ENCODE measurements at places on chromosomes 16 and 17.

DNA sequence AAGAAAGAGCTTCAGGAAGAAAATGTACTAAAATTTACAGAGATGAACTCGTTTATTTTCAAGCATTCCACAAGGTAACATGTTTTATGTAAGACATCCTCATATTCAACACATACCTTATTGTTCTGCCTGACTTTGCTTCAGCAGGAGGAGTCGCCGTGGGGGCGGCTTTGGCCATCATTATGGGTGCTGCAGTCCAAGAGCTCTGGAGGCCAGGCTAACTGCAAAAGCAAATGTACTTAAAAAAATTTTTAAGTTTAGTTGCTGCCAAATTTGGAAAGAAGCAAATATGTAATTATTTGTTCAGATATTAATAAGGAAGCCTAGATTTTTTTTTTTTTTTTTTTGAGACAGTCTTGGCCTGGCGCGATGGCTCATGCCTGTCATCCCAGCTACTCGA is 4.1 kb upstream of the SPG7 start:
- DNase-seq = no peak

DNA sequence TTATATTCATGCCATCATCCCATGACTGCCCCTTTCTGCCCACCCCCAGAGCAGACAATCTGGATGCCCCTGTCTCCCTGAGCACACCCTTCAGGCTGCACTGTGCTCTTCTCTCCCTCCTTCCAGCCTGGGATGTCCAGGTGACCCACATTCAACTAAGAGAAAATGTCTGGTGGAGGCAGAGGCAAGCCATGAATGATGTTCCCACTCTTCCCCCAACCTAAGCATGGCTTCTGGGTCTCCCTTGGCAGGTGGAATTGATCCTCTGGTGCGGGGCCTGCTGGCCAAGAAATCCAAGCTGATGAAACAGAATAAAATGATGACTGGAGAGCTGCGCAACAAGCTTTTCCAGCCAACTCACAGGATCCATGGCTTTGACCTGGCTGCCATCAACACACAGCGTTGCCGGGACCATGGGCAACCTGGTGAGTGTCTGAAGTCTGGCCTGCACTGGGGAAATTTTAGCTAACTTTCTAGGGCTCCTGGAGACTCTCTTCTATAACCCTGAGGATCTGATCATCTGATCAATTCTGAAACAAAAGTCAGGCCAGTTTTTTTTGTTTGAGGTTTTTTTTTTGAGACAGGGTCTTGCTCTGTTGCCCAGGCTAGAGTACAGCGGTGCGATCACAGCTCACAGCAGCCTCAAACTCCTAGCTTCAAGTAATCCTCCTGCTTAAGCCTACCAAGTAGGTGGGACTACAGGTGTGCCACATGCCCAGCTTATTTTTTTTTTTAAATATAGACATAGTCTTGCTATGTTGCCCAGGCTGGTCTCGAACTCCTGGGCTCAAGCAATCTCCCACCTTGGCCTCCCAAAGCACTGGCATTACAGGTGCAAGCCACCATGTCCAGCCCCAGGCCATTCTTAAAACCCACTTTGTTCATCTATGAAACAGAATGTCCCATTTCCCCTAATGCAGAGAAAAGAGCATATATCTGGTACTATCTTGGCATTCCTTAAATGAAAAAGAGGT is 14.5 kb downstream of the MPO start:
- no peak for DNase-seq

DNA sequence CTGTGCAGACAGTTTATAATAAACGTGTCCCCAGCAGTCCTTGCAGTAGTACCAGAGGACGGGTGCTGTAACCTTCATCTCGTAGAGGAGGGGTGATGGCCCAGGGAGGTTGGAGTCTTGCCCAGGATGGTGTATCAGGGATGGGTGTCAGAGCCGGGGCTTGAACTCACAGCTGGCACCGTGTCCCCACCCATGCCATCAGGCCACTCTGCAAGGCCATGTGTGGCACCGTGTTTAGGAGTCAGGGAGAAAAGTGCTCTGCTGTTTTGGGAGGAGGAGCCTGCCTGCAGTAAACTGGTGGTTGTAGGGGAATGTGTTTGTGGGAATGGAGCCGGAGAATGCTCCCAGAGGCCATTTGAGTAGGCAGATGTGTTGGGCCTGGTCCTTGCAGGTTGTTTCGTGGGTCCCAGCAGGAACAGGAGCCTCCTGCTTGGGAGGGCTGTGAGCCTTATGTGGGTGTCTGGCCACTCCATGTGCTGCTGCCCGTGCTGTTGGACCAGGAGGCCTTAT is 1.7 kb downstream of the ADORA2B start:
- DNase-seq = peak; percentile 76

DNA sequence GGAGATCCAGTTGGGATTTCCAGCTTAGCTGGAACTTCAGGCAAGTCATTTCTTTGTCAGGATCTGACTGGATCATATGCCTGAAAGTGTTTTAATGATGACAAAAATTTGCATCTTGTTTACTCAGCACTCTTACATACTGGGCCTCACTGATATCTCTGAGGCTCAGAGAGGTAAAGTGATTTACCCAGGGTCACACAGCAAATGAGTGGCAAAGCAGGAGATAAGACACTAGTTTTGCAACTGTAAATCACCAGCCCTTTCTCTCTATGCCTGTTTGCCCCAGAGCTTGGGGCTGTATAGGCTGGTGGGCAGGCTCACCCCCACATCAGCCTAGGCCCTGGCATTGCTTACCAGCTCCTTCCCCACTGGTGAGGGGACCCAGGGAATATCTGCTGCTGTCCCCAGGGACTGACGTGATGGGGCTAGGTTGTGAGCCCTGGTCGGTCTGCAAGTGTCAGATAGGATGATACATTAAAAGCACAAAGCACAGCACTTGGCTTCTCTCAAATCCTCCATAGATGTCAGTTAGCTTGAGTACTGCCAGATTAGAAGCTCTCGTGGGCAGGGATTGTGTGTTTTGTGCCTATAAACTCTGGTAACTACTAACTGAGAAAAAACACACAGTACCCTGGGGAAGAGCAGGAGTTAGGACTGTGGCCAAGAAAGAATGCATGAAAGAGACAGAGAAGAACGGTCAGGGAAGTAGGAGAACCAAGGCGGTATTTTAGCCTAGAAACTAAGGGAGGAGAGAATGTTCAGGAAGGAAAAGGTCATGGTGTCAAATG is 165.4 kb downstream of the COPRS start:
- DNase-seq = no peak

- DNase-seq = no peak
Observed at GRCh38 chr17:80154166-80154565, 7.2 kb upstream of the EIF4A3 start.

DNA sequence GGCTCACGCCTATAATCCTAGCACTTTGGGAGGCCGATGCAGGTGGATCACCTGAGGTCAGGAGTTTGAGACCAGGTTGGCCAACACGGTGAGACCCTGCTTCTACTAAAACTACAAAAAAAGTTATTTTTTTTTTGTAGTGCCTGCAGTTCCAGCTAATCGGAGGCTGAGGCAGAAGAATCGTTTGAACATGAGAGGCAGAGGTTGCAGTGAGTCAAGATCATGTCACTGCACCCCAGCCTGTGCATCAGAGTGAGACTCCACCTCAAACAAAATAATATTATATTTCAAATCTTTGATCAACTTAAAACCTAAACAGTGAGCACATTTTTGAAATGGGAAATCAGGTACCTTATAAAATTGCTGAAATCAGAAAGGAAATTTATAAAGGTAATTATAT is 36.5 kb downstream of the NCOR1 start:
- DNase-seq = no peak

DNA sequence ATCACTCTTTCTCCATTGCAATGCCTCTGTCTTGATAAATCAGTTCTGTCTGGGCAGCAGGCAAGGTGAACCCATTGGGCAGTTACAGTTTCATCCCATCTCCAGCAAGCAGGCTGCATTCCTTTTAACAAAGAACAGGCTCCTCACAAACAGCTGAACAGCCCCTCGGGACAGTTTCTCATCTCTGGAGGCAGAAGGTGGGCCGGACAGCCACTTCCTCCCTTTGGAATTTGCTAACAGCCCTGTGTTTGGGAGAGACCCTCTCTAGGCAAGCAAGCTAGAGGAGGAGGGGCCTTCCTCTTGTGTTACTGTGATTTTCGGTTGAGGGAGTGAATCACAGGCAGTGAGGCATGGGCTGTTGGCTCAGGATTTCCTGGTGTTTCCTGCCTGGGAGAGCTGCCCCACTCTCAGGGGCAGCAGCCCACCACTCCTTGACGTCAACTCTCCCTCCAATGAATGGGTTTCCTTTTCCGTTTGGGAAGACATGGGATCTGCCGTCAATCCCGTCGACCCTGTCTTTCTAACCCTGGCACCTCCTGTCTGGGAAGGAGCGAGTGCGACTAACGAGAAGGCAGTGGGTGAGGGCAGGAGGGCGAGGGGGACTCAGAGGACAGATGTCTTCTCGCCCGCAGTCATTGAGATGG is 3.7 kb upstream of the PGS1 start:
- DNase-seq = peak; percentile 99

DNA sequence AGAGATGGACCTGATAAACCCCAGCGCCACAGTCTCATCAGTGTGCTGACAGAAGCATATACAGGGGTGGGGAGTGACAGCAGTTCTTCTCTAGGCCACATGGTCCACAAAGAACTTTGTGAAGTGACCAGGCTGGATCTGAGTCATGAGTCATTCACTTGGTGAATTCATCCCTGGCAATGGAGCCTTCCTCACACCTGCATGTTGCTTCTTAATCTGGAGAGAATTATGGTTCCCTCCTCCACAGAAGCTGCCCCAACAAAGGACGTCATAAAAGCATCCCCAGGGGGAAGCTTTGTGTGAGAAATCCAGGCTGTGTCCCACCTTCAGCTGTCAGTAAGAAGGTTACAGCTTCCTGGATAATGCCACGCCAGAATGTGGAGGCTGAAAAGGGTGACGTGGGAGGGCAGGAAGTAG is 215.6 kb upstream of the MAF start:
- no peak for DNase-seq

DNA sequence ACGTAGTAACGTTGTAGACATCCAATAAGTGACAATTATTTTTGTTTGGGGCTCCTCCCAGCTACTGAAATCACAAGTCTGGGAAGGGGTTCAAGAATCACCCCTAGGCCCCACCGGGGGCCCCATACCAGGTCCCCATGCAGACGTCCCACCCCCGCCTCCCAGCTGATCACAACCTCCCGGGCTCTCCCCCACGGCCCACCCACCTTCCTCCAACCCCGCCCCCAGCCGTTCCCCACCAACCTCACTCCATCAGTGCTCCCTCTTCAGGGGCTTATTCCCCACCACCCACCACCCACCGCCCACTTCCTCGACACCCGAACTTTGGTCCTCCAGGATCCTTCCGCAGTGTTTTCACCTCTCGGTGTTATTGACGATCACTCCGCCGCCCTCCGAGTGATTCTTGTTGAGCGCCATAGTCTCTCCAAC is 240 bp downstream of the WBP2 start:
- no peak for DNase-seq

DNA sequence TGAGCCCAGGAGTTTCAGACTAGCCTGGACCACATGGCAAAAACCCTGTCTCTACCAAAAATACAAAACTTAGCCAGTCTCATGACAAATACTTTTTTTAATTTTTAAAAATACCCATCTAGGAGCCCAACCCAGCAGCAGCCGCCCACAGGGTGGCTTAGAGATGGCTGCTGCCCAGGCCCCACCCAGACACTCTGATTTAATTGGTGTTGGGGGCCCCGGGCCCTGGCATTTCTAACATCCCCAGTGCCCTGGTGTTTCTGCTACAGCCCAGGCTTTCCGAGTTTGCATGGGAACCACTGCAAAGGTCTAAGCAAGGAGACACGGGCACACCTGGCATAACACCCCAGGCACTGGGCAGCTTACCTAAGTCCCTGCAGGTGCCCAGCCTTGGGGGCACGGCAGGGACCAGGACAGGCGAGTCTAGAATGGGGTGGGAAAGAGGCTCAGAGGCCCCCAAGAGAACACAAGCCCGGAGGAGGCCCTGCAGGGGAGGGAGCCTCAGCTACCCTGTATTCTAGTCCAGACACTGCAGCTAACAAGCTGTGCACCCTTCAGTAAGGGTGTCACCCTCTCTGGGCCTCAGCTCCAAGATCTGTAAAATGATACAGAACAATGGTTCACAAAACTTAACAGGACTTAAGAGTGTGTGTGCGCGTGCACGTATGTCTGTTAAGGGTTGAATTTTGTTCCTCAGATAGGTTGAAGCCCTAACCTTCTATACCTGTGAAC is 48.8 kb downstream of the RMI2 start:
- DNase-seq = no peak

DNA sequence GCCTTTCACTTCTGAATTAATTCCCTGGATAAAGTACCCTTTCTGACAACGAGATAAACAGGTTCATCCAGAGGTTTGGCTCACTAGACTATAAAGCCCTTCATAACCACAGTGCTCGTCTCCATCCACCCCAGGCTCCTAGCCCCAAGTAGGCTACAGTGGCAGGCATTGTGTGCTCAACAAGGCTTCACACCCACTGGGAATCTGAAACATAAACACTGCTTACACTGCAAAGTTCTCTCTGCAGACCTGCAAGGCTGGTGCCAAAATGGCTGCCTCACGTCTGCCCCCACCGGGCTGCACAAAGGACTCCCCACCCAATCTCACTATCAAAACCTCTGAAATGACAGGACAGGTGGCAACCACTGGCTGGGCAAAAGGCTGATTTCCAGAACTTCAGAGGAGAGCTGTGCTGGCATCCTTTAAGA is 5.1 kb upstream of the HLF start:
- DNase-seq = no peak

DNA sequence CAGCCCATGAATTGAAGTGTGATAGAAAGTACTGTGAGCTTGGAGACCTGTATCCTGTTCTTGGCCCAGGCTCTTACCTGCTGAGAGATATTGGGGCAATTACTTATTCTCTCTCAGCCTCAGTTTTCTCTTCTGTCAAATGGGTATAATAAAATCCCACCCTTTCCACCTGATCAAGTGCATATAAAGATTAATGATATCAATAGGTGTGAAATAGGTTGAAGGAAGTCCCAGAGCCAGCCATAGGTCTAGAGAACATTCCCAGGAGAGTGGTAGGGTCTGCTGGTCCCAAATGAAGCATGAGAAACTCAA is 81.2 kb downstream of the GNAO1 start:
- no peak for DNase-seq

GRCh38 chr17:17402558-17402957 is 74.2 kb upstream of the MED9 start:
- peak; percentile 80 for DNase-seq

- peak; percentile 63 for DNase-seq
Observed at GRCh38 chr16:64440421-64440831, 681.4 kb downstream of the CDH11 start.

DNA sequence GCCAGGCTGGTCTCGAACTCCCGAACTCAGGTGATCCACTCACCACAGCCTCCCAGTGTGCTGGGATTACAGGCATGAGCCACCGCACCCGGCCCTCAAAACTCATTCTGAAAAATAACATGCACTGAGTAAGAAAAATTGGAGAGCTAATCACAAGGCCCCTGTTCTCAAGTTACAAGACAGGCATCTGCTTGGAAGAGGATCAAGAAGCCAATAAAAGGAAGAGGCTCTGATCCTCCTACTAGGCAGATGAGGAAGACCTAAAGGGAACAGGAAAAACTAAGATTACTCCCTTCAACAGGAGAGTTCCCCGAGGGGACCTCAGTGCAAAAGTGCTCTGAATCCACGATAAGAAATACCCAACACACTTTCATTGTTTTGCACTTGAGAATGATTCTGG is 18.4 kb downstream of the BLMH start:
- DNase-seq = no peak

Data from islet precursor cell (in vitro differentiated cells).